ENCODE measurements at places on chromosomes 1 and 21.

DNA sequence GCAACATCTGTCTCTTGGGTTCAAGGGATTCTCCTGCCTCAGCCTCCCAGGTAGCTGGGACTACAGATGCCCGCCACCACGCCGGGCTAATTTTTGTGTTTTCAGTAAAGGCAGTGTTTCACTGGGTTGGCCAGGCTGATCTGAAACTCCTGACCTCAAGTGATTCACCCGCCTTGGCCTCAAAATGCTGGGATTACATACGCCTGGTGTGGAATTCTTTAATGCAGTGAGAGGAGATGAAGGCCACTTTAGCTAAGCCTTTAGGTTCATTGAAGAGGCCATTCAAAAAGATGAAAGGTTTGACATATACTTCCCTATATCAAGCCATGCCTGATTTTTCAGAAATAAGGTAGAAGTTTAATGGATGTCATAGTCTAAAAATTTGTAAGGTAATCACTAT, 162.7 kb downstream of the ST6GALNAC3 start:
- DNase-seq = no peak

DNA sequence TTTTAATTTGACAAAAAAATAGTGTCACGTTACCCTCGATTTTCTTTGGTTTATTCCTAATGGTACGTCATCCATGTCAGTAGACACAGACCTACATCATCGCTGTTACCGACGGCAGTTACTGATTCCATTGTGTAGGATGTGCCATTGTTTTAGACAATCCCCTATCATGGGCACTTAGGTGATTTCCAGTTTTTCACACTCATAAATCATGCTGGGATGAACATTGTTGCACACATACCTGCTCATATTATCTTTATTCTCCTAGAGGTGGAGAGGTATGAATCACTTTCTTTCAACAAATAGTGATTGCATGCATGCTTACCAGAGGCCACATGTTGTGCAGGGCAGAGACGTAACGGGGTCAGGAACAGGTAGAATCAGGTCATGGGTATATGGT, 79.7 kb upstream of the EFHD2 start:
- no peak for DNase-seq

GRCh38 chr1:151362308-151363155, 10.0 kb downstream of the SELENBP1 start:
- DNase-seq = no peak

- no peak for DNase-seq
Measured at GRCh38 chr1:227315629-227316346, 2.5 kb downstream of the CDC42BPA start.

DNA sequence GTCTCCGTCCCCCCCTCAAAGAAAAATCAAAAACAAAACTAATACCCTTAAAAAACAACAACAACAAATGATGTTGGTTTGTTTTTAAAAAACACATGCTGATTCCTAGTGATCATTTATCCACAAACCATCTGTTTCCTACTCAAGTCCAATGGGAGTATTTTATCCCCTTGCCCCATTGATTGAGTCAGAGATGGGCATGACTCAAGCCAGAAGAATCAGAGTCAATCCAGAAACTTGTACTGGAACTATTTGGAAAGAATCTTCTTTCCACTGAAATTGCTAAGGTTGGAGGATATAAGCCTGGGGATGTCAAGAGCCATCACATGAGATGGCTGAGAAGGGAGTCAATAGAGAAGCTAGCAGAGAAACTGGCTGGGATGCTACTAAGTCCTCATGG, 176.4 kb downstream of the MIS18A start:
- DNase-seq = no peak
